ENCODE measurements at places on chromosomes 12 and 14.
A peak's percentile ranks its signal among the peaks of the same experiment; 100 is the strongest.

GRCh38 chr14:98931911-98932310, 340.1 kb downstream of the BCL11B start:
- DNase-seq: no peak

GRCh38 chr14:29955087-29955486, 27.4 kb upstream of the PRKD1 start:
- no peak for DNase-seq

GRCh38 chr12:32901553-32901952, 5.0 kb upstream of the PKP2 start:
- DNase-seq: no peak

GRCh38 chr12:92393504-92393903, 247.9 kb upstream of the BTG1 start:
- no peak for DNase-seq

DNA sequence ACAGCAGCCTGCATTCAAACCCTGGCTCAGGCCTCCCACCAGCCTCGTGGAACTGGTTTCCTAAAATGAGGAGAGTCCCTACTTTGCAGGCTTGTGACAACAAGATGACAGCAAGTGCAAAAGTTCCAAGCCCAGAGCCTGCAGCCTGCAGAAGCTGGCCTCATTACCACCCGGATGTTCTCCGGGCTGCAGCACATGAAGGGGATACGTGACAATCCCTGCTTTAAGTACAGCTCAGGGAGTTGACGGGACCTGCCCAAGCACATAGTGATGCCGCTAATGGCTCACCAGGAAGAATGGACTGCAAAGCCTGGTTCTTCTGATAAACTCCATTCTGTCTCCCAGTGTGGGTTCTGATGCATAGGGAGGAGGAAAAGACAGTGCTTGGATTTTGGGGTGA, 15.0 kb downstream of the SSH1 start:
- no peak for DNase-seq

DNA sequence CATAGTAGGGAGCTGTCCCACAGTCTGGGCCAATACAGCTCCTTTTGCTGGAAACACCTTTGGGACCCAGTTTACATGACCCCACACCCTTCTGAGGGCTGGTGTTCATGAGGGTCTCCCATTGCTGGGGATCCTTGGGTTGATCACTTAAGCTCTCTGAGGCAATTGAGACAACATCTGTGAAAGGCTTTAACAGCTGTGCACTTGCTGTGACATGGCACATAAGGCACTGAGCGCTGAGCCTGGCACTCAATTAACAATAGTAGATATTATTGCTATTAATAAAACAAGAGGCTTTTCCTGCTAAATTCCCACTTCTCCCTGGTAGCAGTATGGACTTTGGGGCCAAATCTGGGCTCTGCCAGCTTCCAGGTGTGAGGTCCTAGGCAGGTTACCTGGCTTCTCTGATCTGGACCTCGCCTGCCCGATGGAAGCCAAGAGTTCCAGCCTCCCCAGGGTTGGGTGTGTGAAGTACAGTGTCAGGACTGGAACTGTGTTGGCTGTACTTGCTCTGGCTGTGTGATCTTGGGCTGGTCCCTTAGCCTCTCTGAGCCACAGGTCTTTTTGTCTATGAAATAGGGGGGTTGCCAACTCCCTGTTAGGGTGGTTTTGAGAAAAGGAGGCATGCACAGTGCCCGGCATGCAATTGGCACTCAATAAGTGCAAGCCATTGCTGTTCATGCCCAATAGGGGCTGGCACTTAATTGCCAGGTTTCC, 3.1 kb downstream of the SH2B3 start:
- no peak for DNase-seq

- DNase-seq: peak; percentile 76
Observed at GRCh38 chr14:69543341-69544115, 31.1 kb downstream of the CCDC177 start.

GRCh38 chr12:63008372-63008771, 73.4 kb upstream of the PPM1H start:
- DNase-seq: no peak

DNA sequence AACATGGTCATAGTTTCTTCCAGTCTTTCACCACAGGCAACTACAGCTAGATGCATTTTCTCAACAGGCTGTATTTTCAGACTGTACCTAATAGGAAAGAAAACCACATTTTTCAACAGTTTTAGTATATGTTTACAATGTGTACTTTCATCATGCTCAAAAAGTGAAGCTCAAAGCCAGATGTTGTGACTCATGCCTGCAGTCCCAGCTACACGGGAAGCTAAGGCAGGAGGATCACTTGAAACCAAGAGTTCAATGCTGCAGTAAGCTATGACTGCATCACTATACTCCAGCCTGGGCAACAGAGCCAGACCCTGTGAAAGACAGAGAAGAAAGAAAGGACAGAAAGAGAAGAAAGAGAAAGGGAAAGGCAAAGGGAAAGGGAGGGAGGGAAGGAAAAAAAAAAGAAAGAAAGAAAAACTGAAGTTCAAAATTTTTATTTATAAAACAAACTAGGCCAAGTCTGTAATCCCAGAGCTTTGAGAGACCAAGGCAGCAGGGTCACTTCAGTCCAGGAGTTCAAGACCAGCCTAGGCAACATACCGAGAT, 25.5 kb downstream of the GXYLT1 start:
- no peak for DNase-seq

DNA sequence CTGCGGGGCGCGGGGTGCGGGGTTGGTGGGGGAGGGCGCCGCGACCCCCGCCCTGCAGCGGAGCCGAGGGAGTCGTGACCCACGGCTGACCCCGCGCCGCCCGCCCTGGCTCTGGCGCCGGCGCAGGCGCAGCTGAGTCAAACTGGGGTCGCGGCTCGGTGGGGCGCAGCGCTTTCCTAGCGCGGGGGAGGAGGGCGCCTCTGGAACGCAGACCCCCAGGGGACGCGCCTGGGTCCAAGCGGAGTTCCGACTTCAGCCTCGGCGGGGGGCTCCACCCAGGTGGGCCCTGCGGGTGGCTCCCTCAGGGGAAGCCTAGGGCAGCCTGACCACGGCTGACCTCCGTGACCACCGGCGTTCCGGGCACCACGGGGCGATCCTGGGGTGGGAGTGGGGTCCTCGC, 467 bp upstream of the ANHX start:
- DNase-seq: no peak

DNA sequence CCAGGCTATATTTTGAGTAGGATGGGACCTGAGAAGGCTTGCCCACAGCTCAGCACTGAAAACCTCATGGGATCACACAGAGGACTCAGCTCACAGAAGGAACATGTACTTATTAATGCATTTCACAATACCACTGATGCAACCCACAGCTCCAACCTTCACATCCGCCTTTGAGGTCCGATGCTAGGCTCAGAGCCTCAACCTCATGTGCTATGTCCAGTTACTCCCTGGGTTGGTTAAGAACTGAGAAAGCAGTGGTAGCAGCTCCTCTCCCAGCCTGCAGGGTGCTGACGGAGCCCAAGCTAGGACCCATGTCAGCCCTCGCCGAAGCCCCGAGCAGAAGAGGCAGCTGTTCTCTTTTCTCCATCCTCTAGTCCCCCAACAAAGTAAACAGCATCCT, 52.9 kb downstream of the SPTB start:
- peak; percentile 87 for DNase-seq

DNA sequence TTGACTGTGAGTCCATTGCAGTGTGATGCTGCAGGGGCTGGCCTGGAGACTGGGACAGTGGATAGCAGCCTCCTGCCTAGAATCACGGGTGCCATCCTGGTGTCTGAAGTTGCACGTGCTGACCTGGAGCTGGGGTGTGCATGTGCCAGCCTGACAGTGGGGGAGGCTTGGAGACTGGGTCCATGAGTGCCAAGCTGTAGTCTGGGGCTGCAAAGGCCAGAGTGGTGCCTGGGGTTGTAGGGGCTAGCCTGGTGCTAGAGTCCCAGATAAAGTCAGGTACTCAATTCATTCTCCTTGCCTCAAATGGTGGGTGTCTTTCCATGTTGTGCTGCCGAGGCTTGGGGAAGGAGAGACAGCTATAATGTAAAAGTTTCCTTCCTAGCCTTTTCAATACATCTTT, 181.9 kb upstream of the NPAS3 start:
- DNase-seq: no peak

- no peak for DNase-seq
Observed at GRCh38 chr14:65006261-65006721, 19.6 kb downstream of the FNTB start.

- DNase-seq: no peak
Observed at GRCh38 chr14:51395361-51395849, 155.4 kb downstream of the TMX1 start.

- DNase-seq: no peak
Observed at GRCh38 chr12:13253966-13254760, 57.6 kb downstream of the EMP1 start.

GRCh38 chr12:30730011-30730410, 24.7 kb downstream of the CAPRIN2 start:
- no peak for DNase-seq

DNA sequence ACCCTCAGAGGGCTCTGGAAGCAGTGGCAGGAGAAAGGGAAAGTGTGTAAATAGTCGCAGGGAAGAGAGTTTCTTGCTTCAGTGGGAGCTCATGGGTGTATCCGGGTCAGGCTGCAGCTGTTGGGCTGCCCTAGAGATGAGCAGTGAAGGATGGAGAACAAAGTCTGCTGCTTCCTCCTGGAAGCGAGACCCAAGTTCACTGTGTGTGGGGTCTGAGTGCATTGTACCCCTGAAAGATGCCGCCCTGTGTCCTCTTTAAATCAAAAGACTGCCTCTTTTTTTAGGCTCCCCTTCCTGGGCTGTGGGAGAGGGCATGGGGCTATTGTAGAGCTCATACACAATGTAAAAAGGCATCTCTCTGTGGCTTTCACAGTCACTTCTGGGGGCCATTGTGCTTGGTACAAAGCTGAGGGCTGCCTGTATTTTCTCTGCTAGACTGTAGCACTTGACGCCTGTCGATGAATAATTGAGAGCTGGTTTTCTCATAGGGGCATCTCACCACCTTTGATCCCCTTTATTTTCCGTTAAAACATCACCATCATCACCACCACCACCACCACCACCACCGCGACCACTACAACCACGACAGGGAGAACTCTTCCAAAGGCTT, 16.7 kb downstream of the CHST11 start:
- DNase-seq: no peak

DNA sequence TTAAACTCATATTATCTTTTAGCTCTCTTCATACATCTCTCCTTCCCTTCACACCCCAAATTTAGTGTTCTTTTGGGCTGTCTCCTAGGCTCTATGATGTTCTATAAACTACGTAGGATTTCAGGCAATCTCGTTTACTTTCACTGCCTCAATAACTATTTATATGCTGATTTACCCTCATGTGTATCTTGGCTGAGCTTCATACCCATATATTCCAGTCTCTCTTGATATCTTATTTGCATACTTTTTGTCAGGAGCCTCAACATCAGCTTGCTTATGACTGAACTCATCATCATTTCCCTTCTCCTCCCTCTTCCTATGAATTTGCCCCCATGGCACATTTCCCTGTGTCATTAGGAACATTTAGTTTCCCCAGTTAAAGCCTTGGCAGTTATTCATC, 262.1 kb upstream of the FBXO33 start:
- no peak for DNase-seq

- no peak for DNase-seq
Observed at GRCh38 chr14:70812124-70812818, 3.0 kb upstream of the MAP3K9 start.

GRCh38 chr14:104293231-104293841, 154.9 kb downstream of the KIF26A start:
- no peak for DNase-seq

- peak; percentile 21 for DNase-seq
Observed at GRCh38 chr14:21057803-21058675, at the start of gene RNASE8. RNASE8 (plus strand) TSS chr14:21057822; CDS start chr14:21057893, 71 bp downstream.

DNA sequence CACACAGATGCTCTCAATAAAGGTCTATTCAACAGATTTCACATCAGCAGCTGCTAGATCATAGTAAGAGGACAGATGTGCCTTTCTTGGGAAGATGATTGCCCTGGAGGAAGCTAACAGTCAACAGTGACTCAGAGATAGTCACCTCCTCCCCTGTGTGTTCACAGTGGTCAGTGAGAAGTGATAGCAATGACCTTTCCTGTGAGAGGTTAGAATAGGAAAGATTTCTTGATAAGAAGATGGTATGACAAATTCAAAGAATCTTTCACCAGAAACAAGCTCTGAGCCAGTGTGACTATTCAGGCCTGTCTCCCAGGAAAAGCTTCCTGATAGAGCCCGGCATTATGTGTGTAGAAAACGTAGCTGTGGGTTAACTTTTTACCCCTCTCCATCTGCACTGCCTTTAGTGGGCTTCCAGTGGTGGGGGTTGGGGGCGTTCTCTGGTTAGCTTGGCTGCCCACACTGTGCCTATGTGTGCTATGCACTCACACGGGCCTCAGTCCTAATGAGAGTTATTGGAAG, 66.4 kb upstream of the ARHGAP5 start:
- no peak for DNase-seq

DNA sequence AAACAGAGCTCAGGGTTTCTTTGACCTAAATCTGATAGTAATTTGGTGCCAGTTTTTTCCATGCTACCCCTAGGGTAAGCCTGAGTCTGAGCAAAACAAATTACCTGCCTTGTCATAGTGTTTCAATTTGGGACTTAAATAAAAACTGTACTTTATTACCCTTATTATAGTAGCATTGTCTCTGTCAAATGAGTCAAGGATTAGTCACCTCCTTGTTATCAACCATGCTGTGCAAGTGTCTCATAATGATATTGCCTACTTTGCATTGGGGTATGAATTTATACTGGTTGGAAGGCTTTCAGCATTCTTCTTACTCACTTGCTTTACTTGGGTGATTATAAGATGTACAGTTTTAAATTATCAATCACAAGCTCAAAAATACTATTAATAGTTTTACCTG, 380.0 kb downstream of the LRFN5 start:
- DNase-seq: no peak

GRCh38 chr12:131803961-131804521, 24.2 kb upstream of the MMP17 start:
- DNase-seq: peak; percentile 44

GRCh38 chr12:119258149-119258548, 76.4 kb upstream of the CCDC60 start:
- no peak for DNase-seq

DNA sequence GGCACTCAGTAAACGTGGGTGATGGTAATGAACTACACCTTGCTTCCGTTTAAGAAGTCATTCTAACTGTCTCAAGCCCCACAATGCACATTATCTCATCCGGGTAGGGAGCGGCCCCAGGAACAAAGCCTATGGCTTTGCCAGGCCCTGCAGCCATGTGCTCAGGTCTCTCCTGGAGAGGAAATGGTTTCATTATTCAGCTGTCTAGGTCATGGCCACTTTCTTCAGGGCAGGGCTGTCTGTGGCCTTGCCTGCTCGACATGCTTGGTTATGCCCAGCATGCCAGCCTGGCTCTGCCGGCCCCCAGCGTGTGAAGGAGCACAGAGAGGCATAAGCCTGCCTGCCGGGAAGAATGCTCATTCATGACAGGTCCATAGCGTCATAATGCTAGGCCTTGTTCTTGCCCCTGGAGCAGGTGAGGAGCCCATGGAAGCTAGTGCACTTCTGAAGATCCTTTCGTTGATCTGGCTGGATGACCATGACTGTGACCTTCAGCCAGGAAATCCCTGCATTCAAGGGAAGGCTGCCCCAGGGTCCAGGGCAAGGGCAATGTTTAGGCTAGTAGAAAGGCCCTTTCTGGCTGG, 26.3 kb upstream of the FOS start:
- DNase-seq: no peak

GRCh38 chr12:94689646-94690036, 39.3 kb upstream of the TMCC3 start:
- DNase-seq: no peak
